Renal cortex interstitium (tissue), 15 donors: ENCODE measurements at places on chromosomes 12 and 14.

DNA sequence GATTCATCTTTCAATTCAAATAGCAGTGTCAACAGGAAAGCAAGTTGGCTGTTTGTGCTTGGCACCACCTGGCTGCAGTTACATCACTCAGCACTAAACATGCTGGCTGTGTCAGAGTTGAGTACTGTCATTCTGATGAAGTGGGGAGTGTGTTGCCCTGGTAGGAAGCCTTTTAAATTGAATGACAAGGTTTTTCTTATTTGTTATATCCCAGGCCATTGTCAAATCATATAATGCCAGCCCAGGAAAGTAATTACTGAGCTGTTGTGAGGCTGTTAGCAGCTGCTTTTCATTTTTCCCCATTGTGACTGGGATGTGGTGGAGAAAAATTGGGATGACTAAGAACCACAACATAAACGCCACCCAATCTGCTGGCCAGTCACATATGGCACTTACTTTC, 106.5 kb upstream of the PRKD1 start:
- no peak for DNase-seq

DNA sequence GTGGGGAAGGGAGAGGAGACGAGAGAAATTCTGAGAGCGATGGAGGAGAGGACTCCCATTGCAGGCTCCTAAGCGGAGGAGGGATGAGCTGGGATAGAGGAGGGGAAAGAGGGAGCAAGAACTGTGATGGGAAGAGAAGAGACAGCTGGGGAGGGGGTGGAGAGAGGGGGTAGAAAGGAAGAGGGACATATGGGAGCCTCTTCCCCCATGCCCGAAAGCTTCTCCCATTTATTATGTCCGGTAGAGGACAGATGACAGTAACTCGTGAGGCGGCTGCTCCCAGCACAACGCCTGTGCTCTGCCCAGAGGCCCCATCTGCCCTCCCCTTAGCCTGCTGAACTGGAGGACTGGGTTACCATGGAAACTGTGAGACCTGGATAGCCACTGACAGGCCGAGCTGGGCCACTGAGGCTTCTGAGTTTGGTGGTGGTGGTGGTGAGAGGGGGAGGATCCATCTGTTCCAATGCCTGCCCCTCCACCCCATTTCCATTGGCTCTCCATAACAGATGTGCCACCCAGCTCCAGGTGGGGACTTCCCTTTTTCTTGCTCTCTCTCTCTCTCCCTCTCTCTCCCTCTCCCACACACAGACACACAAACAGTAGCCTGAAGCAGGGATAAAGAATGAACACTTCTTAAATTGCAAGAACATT, 8.3 kb downstream of the CPNE6 start:
- DNase-seq = no peak

DNA sequence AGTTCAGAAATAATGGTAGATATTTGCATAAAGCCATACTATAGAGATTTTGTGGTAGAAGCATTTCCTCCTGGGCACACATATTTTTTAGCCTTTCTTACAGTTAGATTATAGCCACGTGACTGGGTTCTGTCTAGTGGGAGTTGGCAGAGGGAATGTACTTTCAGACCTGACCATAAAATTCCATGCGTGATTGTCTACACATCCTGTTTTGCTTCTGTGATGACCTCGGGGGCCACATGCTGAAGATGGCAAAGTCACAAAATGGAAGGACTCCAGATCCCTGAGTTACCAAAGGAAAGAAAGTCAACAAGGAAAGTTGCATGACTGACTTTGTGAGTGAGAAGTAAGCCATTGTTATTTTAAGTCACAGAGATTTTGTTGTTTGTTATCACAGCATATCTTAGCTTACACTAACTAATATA, 14.6 kb upstream of the MIA2 start:
- DNase-seq = no peak

DNA sequence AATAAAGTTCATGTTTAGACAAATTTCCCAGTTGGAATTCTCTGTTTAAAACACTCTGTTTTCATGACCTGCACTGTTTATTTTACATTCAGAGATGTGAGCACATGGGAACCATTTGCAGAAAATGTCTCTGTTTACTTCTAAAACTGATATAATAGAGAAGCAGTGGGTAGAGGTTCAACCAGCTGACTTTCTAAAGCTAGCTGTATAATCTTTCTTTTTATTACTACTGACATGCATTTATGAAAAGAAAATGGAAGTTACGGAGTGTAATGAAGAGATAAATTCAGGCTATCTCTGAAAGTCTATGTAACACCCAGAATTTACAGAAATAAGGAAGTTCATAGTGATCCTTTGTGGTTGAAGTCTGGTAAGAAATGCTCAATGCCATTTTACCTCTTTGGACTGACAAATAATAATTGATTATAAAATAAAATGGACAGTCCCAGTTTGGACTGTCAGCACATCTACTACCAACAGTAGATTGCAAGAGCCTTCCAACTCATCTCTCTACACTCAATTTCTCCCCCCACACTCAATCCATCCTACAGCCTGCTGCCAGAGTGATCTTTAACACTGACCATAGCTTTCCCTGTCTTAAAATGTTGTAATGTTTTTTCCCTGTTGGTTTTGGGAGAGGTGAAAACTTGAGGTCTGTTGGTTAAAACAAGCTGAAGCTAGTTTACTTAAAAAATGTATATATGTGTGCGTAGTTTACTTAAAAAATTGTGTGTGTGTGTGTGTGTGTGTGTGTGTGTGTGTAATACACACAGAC, 137.4 kb downstream of the AEBP2 start:
- DNase-seq = no peak

GRCh38 chr12:1845427-1845826, 25.1 kb downstream of the LRTM2 start:
- DNase-seq = no peak
